Stimulated activated naive CD4-positive, alpha-beta T cell (primary cell): ENCODE measurements at places on chromosomes 13 and 19.

- no peak for DNase-seq
Observed at GRCh38 chr13:42466123-42466522, 107.8 kb upstream of the TNFSF11 start.

DNA sequence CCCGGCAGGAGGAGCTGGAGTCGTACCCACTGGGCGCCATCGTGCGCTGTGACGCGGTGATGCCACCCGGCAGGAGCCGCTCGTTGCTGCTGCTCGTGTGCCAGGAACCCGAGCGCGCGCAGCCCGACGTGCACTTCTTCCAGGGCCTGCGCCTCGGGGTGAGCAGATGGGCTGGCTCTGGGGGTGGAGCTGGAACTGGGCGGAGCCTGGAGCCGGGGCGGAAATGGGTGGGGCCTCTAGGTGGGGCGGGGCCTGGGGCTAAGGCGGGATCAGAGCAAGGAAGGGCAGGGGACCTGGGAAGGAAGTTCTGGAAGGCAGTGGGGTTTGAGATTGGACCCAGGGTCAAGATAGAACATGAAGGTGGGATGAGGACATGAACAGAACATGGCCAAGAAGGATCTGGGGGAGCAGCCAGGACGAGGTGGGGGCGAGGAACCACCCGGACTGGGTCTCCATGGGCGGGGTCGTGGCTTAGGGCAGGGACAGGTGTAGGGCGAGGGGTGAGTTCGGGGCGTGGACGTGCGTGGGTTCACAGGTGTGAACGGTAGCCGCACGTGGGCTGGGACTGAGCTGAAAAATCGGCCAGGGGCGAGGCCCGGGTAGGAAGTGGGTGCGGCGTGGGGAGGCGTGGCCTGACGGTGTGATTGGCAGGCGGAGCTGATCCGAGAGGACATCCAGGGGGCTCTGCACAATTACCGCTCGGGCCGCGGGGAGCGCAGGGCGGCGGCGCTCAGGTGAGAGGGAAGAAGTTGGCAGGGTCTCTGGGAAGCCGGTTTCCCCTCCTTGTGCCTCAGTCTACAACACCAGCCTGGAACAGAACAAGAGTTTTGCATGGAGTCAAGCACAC is 4.7 kb downstream of the EPS8L1 start:
- peak; percentile 31 for DNase-seq

DNA sequence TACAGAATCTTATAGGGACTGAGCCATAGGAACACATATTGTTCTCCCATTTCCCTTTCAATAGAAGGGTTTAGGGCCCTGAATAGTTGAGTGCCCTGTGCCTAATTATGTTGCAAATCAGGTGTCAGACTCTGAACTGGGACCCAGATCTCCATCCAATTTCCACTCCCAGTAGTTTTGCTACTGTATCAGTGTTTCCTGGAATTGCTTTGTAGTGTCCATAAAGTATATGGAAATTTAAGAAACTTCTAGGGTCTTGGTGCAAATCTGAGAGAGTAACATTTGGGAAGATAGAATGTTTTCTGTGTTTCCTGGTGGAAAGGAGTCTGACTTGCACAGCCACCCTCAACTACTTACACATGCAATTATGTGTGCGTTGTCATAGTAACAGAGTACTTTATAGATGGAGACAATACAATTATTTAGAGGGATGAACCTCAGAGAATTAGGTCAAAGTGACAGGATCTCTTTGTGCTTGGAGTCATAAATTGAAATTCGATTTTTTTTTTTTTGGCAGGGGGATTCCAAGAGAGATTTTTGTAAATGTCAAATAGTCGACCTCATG is 646 bp upstream of the SLC10A2 start:
- DNase-seq = no peak

- no peak for DNase-seq
Observed at GRCh38 chr19:15220833-15221232, 11.4 kb downstream of the EPHX3 start.

DNA sequence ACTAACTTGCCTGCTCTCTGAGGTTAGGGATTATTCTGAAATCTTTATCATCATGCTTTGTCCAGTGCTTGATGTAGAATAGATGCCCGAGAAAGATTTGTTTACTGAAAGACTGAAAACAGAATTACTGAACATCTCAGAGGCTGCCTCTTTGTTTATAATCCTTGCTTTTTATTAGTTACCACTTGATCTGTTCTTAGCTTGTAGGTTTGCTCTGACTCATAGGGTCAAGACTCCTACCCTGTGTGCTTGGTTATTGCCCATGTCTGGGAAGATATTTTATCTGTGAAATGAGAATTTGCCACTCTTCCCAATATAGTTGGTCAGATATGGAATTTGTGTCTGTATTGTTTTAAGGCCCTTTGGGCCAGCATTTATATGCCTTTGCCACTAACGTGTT is 675.3 kb downstream of the DIAPH3 start:
- DNase-seq = no peak

DNA sequence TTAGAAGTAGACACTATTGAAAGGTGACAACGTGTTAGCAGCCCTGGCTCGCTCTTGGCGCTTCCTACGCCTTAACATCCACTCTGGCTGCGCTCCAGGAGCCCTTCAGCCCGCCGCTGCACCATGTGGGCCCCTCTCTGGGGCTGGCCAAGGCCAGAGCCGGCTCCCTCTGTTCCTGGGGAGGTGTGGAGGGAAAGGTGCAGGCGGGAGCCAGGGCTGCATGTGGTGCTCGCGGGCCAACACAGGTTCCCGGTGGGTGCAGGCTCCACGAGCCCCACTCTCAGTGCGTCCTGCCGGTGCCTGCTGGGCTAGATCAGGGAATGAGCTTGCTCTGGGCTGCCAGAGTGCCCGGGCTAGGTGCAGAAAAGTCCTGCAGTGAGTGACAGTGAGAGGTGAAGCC is 1284.3 kb downstream of the OLFM4 start:
- DNase-seq = no peak

GRCh38 chr19:31144075-31144870 is 205.0 kb downstream of the TSHZ3 start:
- no peak for DNase-seq
